ENCODE measurements at places on chromosomes 13 and 19. TPM values are rescaled to one million over a fixed set of nuclear protein-coding genes. Genes with fewer than 3 reads are reported as not detected.

DNA sequence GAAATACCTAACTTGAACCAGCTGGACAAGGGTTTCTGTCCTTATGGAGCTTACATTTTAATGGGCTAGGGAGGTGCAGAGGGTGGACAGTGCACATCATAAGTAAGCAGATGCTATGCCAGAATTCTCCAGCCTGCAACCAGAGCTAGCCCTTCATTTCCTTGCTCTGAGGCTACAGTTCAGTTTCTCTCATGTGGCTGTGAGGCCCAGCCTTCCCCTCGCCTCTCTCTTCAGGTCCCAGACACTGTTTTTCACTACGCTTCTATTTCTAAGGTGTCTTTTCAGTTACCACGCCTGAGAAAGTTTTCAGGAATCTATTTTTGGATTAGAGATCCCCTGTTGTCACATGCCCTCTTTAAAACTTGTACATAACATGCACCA lies 141.9 kb downstream of the PCCA start:
- DNase-seq = no peak

GRCh38 chr13:104937881-104938280 lies 1597.6 kb downstream of the EFNB2 start:
- DNase-seq = no peak

- peak; percentile 47 for DNase-seq
Measured at GRCh38 chr13:39531646-39532045, 71.3 kb downstream of the LHFPL6 start.

PALM3 gene
- total RNA-seq = not detected

ANKLE1 gene
- total RNA-seq = 0.86 TPM

IL4I1 gene
- 0.64 TPM for total RNA-seq

Data from fibroblast of villous mesenchyme (primary cell).